Fibroblast of skin of right quadriceps (primary cell): ENCODE measurements at places on chromosomes 5 and 9.

DNA sequence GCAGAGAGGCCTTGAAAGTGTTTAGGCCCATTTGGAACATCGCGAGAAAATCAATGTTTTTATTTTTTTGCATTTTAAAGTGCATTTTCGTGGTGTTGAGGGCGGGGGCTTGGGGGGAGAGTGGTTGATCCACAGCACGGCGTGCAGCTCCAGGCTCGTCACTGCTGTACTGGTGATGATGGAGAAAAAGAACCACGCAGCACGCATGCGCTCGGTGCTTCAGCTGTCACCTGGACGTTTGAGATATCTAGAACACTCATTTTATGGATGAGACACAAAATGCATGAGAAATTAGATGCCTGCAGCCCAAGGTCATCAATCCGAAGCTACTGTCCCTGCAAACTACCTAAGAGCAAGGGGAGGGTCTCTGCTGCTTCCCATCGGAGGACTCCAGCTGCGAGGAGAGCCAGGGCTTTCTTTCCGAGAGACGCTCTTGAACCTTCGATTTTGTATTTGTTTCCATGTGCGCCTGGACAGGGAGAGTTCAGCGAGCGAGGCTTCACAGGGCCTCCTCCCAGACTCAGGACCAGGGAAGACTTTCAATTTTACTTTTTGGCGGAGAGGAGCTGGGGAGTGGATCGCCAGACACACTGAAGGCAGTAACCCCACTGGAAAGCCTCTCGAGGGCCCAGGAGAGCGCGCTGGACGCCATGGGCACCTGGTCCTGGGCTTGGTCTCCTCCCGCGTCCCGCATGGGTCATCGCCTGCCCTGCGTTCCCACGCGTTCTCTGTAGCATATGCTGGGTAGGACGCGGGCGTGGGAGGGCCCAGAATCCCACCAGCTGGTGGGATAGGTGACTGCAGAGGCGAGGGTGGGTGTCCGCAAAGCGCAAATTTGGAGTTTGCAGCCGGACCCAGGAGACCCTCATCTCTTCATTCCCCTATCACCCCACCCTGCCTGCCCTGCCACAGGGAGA, 2.5 kb downstream of the DMRT2 start:
- no peak for DNase-seq

GRCh38 chr5:142386137-142387023, 61.6 kb upstream of the SPRY4 start:
- DNase-seq: no peak

- no peak for DNase-seq
These were observed 295.9 kb downstream of the ARHGAP26 start for GRCh38 chr5:143065996-143066522.

- no peak for DNase-seq
These were observed 25.9 kb downstream of the CCDC171 start for GRCh38 chr9:15578714-15579113.

GRCh38 chr9:77085416-77085815, 66.0 kb downstream of the FOXB2 start:
- no peak for DNase-seq

GRCh38 chr5:359301-359897, 37.9 kb downstream of the AHRR start:
- no peak for DNase-seq

GRCh38 chr5:483011-483410, 40.0 kb downstream of the EXOC3 start:
- DNase-seq: no peak

GRCh38 chr5:135139381-135140134, 105.5 kb upstream of the PITX1 start:
- peak; percentile 97 for DNase-seq

- no peak for DNase-seq
These were observed 10.4 kb downstream of the NHP2 start for GRCh38 chr5:178143246-178143645.

DNA sequence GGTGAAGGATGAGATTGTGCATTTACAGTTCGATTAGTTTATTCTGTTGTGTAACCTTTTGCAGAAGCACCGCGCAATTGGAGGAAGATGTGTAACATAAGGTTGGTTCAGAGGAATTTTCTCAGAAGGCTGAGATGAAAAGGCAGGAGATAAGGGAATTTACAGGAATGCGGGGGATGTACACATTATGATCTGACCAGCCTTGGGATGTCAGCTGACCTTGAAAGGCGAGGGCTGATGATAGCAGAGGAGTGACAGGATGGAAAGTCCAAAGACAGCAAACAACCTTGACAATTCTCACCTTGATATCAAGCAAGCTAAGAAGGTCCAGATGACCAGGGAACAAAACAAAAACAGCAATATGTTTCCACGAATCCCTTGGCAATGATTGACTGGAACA, 88.8 kb downstream of the OTULIN start:
- DNase-seq: no peak
